ENCODE measurements at places on chromosomes 4 and X.

- no peak for DNase-seq
Observed at GRCh38 chr4:165336743-165337142, 9.3 kb downstream of the MSMO1 start.

- no peak for DNase-seq
Observed at GRCh38 chr4:77172336-77172735, 15.3 kb downstream of the CCNG2 start.

- DNase-seq: no peak
Observed at GRCh38 chr4:32569861-32570260, 1849.7 kb downstream of the PCDH7 start.

- no peak for DNase-seq
Observed at GRCh38 chrX:13649838-13650237, 3.1 kb upstream of the TCEANC start.

- DNase-seq: no peak
Observed at GRCh38 chrX:71177327-71177726, 32.7 kb downstream of the NLGN3 start.

DNA sequence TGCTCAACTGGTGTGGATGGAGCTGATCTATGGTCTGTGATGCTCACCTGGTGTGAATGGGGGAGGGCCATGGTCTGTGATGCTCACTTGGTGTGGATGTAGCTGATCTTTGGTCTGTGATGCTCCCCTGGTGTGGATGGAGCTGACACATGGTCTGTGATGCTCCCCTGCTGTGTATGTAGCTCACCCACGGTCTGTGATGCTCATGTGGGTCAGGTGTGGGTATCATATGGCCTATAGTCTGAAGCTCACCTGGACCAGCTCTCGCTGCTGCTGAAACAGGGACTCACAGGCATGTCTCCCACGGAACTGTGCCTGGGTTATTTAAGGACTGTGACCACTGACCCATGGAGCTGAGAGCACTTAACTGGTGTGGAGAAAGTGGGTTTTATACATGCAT, 109.7 kb downstream of the CRLF2 start:
- DNase-seq: no peak
